ENCODE measurements at places on chromosomes 5 and 9.

- no peak for DNase-seq
Observed at GRCh38 chr5:174283211-174284005, 237.9 kb downstream of the NSG2 start.

DNA sequence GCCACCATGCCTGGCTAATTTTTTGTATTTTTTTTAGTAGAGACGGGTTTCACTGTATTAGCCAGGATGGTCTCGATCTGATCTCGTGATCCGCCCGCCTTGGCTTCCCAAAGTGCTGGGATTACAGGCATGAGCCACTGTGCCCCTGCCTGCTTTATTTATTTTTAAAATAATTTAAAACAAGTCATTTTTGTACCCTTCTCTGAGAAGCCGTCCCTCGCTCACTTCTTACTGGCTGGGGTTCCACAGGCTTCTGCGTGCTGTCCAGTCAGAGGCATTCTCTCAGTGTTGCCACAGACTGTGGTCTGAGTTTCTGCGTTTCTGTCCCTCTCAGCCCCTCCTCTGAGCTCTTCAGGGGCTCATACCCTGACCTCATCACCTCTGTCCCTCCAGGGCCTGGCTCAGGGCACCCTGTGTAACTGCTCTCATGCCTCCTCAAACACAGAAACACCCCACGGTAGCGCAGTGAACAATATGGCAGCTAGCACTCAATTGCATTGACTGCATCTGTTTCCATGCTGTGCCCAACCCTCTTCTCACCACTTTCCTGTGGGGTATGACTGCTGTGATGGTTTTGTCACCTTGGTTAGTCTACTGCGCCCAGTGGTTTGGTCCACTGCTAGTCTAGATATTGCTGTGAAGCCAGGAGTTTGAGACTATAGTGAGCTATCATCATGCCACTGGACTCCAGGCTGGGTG lies 44.3 kb upstream of the SH3PXD2B start:
- no peak for DNase-seq

- no peak for DNase-seq
Observed at GRCh38 chr9:70578720-70579119, 164.3 kb upstream of the KLF9 start.

DNA sequence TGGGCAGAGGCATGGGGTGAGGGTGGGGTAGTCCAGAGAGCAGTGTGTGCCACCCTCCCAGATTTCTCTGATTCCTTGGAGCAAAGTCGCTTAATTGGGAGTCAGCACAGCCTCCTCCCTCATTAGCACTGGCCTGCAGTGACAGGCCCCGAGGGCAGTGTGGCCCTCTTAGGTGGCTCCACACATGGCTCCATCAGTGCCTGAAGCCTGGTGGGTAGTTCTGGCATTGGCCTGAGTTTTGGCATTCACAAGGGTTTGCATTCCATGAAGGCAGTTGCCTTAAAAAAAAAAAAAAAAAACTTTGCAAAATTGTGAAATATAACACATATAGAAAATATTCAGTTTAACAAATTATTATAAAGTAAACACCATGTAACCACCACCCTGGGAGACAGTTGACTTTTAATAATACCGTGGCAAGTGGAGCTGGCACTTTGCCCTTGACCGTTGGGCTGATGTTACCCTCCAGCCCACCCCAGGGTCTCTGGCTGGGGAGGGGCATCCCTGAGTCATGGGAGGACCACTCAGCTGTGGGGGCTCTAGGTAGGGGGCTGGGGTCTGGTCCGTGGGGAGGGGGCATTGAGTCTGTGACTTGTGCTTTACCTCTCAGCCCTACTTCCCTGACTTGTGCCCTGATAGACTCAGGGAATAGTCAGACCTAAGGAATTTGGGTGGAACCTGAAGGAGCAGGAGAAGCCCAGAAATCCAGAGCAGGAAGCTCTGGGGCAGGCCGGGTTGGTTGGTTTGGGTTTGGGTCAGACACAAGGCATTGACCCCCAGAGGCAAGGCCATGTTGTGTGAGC lies 51.3 kb upstream of the PITX1 start:
- no peak for DNase-seq

GRCh38 chr9:114389612-114390368 lies 2.0 kb upstream of the AKNA start:
- DNase-seq, result no peak

- DNase-seq, result no peak
Observed at GRCh38 chr9:88733651-88734421, 198.9 kb downstream of the NXNL2 start.

DNA sequence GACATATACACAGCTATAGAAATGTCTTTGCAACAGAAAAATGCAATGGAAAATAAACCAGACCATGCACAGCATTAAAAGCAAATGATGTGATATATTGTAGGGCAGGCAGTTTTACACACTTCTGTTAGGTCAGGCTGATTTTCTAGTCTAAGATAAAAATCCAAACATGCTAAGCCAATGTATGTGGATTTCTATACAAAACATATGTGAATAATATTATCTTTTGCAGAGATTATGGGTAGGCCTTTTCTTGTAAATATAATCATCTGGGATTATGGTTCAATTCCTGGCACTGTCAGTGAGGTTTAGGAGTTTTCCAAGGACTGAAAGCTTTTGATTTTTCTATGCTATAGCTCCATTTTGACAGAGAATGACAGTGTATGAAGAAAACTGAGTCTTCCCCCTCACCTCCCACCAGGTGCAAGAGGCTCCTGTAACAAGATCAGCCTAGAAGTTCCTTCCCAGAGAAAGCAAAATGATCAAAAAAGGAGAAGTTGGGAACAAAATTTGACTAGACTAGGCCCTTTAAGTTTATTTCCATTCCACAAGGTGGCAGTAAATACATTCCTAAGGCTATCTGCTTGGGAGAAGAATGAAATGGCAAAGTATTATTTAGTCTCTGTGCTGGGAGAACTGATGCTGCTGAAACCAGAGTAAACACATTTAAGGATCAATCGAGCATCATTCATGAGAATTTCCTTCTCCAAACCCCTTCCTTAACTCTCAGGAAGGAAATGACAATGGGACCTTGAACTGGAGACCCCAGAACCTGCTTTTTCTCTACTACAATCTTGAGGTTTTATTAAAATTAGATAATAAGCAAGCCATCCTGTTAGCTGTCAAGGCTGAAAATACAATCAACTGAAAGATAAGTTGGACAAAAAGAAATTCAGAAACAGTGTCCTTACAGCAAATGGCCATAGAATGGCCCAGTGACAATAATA lies 133.0 kb upstream of the TUT7 start:
- no peak for DNase-seq

- DNase-seq, result no peak
Observed at GRCh38 chr9:35726931-35727330, 5.1 kb downstream of the TLN1 start.

- DNase-seq, result no peak
Observed at GRCh38 chr9:126081746-126082145, 244.9 kb upstream of the MVB12B start.

GRCh38 chr9:127566351-127567001 lies 45.6 kb upstream of the STXBP1 start:
- DNase-seq, result no peak

DNA sequence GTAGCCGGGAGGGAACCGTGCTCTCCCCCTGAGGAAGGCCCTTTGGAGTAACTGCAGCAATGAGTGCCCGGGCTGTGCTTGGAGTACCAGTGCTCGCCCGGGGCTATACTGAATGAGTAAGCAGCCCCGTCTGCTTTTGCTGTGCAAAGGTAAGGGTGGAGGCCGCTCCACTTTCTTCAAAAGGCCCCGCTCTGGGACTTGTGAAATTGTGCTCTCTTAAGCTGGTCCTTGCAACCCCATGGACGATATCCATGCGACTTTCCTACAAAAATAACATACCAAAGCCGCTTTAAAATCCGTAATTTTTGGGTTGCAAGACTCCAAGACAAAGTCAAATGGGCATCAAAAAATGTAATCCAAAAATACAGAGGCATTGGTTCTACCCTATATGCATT lies 578 bp upstream of the TNFAIP8 start:
- no peak for DNase-seq

DNA sequence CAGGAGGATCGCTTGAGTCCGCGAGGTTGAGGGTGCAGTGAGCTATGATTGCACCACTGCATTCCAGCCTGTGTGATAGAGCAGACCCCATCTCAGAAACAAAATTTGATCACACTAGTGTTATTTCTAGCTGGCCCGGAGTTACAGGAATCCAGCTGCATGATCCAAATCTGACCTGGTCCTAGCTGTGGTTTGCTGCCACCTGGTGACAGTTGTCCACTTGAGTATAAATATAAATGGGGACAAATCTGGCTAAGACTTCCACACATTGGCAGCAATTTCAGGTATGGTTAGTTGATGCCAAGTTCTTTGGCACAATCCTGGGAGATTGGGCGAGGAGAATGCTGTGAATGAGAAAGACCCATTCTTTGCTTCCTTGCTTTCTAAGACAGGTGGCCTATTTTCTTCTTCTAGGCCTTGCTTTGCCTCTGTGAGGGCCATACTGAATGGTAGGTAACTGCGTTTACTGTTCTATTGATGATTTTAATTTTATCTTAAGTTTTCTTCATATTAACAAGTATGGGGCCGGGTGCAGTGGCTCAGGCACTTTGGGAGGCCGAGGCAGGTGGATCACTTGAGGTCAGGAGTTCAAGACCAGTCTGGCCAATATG lies 35.4 kb downstream of the UBE2R2 start:
- no peak for DNase-seq

DNA sequence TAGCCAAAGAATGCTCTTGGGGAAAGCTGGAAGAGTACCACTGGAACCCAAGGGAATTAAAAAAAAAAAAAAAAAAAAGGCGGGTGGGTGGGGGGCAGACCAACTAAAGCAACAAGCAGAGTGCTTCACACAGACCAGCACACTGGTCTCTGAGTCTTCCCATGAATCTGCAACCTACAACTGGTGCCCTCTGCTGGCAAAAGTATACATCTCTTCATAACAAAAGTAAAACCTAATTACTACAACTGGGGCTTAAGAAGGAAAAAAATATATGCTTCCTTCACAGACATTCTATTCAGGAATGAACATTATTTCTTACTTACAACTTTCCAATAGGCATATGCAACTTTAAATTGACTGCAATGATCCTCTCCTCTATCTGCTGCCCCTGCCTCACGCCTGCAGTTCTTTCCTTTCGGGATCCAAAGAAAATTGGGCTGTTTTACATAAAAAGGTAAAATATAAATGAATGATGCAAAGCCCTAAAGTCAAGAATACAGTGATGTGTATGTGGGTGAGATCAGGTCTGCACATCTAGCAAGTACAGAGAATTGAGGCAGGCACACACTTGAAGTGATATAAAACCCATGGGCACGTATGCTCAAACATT lies 7.2 kb upstream of the KLHL3 start:
- no peak for DNase-seq

DNA sequence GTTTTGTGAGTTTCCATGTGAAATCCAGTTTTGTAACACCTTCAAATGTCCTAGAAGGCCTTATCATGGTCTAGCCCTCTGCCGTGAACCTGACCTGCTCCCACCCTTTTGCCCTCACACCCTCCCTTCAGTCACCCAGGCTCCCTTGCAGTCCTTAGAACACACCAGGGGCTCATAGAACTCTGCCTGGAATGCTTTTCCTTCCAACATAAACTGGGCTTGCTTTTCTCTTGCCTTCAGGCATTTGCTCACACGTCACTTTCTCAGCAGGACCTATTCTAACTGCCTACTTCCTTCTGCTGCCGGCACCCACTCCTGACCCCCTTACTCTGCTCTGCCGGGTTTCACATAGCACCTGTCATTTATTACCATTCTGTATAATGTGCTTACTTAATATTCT lies 111.9 kb downstream of the PDE8B start:
- DNase-seq, result no peak

- no peak for DNase-seq
Observed at GRCh38 chr5:127997201-127997704, 86.3 kb upstream of the SLC12A2 start.

DNA sequence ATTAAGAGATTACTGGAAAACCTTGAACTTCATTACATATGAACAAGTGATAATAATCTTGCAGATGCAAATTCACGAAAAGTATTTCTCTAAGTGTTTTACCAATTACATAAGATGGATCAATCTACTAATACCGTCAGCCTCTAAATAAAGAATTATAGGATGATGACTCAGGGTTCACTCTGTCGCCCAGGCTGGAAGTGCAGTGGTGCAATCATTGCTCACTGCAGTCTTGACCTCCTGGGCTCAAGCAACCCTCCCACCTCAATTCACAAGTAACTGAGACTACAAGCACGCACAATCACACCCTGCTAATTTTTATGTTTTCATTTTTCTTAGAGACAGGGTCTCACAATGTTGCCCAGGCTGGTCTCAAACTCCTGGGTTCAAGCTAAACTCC lies 56.1 kb downstream of the CHD1 start:
- DNase-seq, result no peak

DNA sequence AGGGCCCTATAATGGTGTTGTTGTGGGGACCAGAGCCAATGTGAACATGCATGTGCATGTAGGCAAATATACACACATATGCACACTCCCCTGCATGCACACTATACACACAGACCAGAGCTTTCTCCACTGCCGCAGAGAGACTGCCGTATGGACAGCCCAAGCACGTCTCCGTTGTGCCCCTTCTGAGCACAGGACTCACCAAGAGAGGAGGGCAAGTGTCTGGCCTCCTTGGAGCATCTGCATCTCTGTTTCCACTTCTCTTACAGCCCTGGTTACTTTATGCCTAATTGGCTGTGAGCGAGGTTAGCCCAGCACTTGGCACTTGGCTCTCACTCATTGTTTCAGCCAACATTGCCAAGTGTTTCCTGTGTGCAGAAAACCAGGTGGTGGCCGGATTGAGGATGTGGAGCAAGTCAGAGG lies 30.4 kb downstream of the CSF2 start:
- no peak for DNase-seq

GRCh38 chr9:114606597-114607207 lies 4.4 kb upstream of the TMEM268 start:
- no peak for DNase-seq

DNA sequence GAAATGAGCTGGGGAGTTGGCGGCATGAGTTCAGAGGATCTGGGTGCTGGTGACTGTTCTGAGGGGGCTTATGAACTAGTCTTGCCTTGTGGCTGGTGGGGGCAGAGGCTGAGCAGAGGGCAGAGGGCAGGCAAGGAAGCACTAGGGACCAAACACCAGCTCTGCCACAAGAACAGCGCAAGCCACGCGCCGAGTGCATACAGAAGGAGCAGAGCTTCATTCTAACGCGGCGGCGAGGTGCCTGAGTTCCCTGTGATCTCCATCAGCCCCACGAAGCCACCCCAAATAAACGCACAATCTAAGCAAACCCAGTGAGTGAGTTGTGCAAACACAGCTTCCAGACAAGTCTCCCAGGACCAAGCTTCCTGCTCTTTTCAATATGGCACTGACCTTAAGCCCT lies 110.6 kb upstream of the ALDH1B1 start:
- no peak for DNase-seq

- no peak for DNase-seq
Observed at GRCh38 chr5:132228241-132229035, 785 bp upstream of the P4HA2 start.

GRCh38 chr9:36891341-36891811 lies 142.7 kb downstream of the PAX5 start:
- DNase-seq, result no peak

- no peak for DNase-seq
Observed at GRCh38 chr5:107058235-107058634, 612.5 kb downstream of the EFNA5 start.

DNA sequence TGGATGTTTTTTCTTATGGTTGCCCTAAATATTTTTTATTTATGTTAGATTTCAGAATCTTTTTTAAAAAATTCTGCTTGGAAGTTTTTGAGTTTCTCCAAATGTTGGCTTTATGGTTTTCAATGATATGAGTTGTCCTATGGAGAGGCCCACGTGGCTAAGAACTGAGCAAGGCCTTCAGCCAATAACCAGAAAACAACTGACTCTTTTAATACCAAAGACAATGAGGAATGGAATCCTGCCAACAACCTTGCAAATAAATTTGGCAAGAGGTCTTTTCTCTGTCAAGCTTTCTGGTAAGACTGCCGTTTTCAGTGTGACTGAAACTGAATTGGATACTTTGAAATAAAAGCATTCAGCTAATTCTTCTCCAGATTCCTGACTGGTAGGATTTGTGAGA lies 1740.1 kb upstream of the WWC1 start:
- no peak for DNase-seq
